ENCODE measurements at places on chromosomes 5 and 9.

DNA sequence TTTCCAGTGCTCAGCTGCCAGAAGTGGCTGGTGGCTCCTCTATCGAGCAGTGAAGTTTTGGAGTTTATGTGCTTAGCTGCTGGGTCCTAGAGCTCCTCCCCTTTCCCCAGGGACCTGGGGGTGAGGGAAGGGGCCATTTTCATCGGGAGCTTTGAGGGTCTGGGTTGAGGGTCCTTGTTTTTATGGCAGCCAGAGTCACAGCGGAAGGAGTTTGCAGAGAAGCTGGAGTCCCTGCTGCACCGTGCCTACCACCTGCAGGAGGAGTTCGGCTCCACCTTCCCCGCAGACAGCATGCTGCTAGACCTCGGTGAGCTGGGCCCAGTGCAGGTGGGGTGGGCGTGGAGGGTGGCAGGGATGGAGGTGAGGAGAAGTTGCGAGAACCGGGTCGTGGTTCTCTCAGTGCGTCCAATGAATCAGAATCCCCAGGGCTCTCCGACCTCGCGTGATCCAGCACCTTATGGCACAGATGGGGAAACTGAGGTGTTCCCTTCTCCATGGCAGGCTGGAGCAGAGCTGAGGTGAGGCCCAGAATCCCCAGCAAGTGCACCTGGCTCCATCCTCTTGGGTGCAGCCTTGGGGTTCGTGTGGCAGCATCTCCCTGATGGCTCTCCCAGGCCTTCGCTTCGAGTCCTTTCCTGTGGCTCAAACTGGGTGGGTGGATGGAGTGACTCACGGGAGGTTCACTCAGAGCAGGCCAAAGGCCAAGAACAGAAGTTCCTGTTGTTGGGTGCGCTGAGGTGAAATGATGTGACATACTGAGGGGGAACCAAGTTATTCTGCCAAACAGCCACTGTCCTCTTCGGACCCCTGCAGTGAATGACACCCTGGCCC is 21.7 kb upstream of the DOLPP1 start:
- DNase-seq: peak; percentile 76

DNA sequence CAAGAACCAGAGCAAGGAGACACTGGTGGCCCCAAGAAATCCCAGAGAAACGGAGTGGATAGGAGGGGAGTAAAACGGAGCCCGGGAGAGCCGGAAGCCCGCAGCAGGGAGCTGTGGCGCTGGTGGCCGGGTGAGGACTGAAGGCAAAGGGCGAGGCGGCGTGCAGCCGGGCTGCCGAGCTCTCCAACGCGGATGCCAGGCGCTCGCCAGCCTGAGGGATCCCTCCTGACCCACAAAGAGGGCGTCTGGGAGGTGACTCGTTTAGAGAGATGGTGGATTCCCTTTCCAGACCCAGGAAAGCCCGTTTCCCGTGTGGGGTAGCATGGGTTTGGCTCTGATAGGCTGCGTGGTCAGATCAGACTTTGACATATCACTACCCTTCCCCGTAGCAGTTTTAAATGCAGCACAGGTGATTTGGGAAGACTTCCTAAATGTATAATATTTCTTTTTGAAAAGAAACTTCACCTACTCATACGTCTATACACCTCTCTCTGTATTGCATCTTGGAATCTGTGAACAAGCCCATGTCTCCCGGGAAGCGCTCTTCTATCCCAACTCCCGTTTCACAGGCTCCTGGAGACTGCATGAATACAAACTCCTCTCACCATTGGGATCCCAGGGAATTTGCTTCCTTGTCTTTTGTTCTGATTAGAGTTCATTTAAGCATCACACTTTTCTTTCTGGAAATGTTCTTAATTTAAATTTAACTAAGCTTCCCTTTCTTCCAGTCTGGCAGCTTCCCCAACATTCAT is 158.1 kb downstream of the C9orf152 start:
- no peak for DNase-seq

- no peak for DNase-seq
These were observed 20.9 kb upstream of the PLIN2 start for GRCh38 chr9:19148187-19148586.

- no peak for DNase-seq
These were observed 1.9 kb downstream of the TERT start for GRCh38 chr5:1292846-1293415.

GRCh38 chr5:40224421-40224820 is 455.3 kb upstream of the PTGER4 start:
- DNase-seq: no peak

DNA sequence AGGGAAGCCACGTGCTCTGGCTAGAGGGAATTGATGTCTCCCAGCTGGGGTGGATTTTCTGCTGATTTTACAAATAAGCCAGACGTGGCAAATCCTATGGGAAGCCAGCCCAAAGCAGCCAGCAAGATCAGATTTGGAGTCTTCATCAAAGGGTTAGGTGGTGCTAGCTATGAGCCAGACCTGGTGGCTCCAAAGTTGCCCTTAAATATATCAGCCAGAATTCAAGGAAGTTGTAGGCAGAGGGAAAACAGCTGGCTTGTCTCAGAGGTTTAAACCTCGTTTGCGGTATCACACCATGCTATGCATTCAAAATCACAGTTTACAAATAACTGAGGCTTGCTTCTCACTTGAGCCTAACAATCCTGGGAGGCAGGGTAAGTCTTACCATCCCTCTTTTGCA is 313.2 kb downstream of the MLLT3 start:
- no peak for DNase-seq

- no peak for DNase-seq
These were observed 12.1 kb upstream of the C5orf63 start for GRCh38 chr5:127085371-127085770.

- peak; percentile 71 for DNase-seq
These were observed 44.2 kb downstream of the SH3PXD2B start for GRCh38 chr5:172410160-172410559.

DNA sequence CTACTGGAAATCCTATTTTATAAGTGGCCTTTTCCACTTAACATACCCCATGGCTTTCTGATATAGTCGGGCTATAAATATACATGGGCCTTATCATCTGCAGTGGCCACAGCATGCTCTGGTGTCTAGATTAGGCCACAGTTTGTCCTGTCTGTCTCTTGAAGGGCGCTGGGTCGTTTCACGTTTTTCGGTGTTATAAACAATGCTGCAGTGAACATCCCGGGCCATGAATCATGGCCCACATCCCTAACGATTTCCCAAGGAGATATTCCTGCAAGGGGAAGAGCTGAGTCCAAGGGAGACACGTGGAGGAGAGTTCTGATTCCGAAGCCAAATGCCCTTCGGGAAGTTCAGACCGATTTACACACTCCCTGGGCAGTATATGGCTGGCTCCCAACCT is 8.4 kb downstream of the PLPP7 start:
- DNase-seq: no peak

- DNase-seq: peak; percentile 33
These were observed 55.2 kb downstream of the NMUR2 start for GRCh38 chr5:152349683-152350526.

- no peak for DNase-seq
These were observed 476.6 kb upstream of the SGCD start for GRCh38 chr5:155850370-155850769.

- DNase-seq: no peak
These were observed 66.2 kb downstream of the NTNG2 start for GRCh38 chr9:132228062-132228461.

DNA sequence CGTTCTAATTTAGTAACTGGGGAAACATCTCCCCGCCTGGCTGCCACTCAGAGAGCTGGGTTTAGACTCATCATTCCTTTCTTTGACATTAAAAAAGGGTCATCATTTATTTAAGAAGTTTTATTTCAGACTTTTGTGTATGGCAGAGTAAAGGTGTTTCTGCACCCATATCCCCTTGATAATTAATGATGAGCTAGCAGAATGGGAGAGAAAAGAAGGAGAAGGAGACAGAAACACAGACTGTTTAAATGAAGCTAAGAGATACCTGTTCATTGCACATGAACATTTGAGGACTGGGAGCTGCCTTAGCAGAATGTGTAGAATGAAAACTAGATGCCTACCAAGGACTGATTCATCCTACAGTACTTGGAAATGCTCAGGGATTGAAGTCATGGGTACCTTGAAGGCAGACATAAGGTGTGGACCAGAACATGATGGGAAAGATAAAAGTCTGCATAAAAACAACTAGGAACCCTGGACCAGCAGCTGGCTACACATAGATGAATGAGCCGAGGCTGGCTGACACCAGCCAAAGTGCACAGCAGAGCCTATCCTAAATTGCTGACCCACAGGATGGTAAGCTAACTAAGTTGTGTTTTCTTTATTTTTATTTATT is 48.3 kb upstream of the SPATA31C2 start:
- no peak for DNase-seq

GRCh38 chr5:147633173-147633572 is 123.3 kb upstream of the DPYSL3 start:
- no peak for DNase-seq

DNA sequence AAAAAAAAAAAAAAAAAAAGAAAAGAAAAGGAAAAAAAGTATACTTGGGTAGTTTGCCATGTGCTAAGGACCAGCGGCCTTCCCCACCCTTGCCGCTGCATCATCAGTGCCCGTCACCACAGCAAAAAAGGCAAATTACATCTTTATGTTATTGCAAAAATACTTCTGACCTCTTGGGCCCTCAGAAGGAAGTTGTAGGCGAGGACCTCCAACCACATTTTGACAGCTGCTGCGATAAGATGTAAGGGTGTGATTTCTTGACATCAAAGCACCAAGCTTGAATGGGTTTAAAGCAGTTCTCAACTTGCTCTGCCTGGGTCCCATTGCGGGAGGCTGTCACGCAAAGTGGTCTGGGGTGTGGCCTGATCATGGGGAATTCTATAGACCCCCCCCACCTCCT is 39.2 kb downstream of the DMRT1 start:
- DNase-seq: no peak

GRCh38 chr5:89353837-89354551 is 471.0 kb upstream of the MEF2C start:
- DNase-seq: no peak

DNA sequence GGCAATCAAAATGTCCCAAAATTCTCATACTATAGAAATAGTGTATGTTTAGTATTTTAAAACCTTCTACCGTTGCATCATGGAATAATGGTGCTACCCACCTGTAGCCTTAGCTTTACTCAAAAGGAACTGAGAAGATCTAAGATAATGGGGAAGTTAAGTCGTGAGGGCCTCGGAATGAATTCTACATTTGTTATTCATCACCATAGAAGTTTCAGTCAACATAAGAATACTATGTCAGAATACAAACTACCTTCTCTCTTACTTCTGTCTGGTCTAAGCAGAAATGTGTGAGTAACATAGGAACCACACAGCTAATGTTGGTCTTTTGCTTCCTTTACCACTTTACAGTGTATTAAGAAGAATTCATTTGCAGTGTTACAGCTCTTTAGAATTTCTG is 43.2 kb downstream of the RFK start:
- DNase-seq: no peak

DNA sequence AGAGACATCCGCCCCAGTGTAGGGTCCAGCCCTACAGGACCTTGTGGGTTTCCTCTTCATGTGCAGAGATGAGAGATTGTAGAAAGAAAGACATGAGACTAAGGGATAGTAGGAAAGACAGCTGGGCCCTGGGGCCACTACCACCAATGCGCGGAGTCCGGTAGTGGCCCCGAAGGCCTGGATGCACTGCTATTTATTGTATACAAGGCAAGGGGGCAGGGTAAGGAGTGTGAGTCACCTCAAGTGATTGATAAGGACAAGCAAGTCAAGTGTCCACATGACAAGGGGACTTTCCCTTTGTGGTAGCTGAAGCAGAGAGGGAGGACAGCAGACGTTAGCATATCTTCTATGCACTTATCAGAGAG is 6.2 kb upstream of the TMEM141 start:
- no peak for DNase-seq

DNA sequence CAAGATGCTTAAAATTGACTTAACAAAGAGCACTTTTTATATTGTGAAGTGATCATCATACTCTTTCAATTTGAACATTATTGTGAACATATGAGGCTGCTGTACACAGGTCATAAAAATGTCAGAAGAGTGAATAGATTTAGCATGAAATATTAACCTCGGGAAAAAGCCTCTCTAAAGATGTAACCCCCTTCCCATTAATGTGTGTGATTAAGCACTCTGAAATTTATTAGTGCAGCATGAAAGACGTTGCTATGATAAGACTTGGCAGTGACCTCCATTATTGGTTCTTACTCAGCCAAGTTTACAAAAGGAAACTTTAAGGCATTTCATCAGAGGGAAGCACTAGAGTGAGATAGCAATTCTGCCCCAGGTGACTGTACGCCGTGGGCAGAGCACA is 326.5 kb downstream of the NTRK2 start:
- no peak for DNase-seq

GRCh38 chr5:39080597-39081204 is 6.5 kb upstream of the RICTOR start:
- DNase-seq: no peak

GRCh38 chr5:87877023-87877422 is 391.6 kb downstream of the TMEM161B start:
- DNase-seq: no peak

GRCh38 chr9:16421532-16421931 is 448.9 kb downstream of the BNC2 start:
- DNase-seq: no peak

GRCh38 chr5:159051421-159052282 is 48.1 kb downstream of the EBF1 start:
- DNase-seq: no peak

- no peak for DNase-seq
These were observed 113.4 kb downstream of the LHX2 start for GRCh38 chr9:124124729-124125650.

GRCh38 chr9:134554373-134555093 is 87.1 kb upstream of the COL5A1 start:
- DNase-seq: no peak

DNA sequence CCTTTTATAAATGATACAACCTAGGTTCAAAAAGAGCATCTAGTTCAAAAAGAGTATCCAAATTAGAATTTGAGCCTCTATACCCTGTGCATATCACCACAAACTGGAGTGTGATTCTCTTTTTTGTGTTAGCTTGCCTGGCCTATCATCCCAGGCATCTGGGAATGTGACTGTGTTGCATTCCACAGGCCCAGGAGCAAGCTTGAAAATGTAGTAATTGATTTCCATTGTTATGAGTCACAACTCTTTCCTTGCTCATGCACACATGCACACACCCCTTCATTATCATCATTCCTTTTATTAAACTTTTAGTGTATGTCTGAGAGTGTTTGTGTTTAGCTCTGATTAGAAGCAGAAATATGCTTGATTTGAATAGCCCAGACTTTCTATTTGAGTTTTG is 75.2 kb downstream of the FCHO2 start:
- peak; percentile 95 for DNase-seq

GRCh38 chr9:128409978-128410377 is 10.7 kb upstream of the CERCAM start:
- no peak for DNase-seq

DNA sequence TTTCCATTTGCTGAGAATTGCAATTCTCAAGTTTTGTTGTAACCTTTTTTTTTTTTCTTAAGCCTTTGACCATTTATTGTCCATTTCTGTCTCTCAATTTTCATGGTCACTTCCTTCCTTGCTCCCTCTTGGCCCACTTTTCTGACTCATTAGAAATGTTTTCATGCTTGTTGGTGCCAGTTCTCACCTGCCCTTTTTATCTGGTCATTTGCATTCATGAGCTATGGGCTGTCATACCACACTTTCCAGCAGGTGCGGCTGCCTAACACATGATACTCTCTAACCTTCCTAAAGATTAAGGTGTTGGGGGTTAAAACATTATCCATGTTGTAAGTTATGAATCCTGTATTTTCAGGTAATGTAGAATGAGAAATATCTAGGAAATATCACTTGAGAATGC is 150.5 kb upstream of the TLX3 start:
- DNase-seq: no peak

Data from PC-9 (cell line).